Stimulated activated CD8-positive, alpha-beta memory T cell treated with anti-CD3 and anti-CD28 coated beads, Interleukin-4, amount 100 ng/mL, for 4 hours (primary cell): ENCODE measurements at places on chromosomes 7 and 10.

GRCh38 chr7:32147546-32148268 is 77.5 kb upstream of the PDE1C start:
- no peak for DNase-seq

DNA sequence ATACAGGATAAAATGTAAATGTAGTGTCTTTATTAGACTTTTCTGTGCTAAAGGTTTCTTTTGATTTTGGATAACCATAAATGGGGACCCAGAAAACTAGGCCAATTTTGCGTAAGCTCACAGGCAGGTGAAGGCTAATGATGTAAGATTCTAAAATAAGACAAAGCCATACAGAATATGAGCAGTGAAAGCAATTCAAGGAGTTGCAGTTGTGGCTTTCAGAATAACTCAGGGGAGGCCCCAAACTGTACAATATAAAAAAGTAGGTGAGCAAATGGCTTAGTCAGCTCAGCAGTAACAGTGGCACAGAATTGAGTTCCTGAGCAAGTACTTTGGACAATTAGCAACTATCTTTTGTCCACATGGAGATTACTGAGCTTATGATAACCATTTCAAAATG is 81.7 kb upstream of the NRP1 start:
- no peak for DNase-seq

GRCh38 chr10:3418041-3418754 is 245.6 kb upstream of the PITRM1 start:
- no peak for DNase-seq

- DNase-seq = no peak
These were observed 17.9 kb downstream of the ANKRD22 start for GRCh38 chr10:88833723-88834122.

GRCh38 chr7:127890726-127891125 is 140.5 kb downstream of the LRRC4 start:
- DNase-seq = no peak

DNA sequence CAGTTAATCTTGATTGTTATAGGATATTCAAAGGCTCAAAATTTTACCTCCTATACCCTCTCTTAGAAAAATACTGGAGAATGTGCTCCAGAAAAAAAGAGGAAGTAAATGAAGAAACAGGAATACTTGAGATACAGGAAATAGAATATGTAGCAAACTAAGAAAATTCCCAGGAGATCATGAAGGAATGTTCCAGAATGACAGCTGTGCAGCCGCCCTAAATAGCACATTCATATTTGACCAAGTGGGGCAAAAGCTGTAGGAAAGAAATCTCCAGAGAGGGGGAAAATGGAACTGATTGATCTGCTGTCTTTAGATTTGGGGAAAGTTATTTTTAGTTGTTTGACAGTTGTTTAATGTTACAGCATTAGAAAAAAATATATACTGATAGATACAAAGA is 46.2 kb upstream of the ZEB1 start:
- DNase-seq = no peak

DNA sequence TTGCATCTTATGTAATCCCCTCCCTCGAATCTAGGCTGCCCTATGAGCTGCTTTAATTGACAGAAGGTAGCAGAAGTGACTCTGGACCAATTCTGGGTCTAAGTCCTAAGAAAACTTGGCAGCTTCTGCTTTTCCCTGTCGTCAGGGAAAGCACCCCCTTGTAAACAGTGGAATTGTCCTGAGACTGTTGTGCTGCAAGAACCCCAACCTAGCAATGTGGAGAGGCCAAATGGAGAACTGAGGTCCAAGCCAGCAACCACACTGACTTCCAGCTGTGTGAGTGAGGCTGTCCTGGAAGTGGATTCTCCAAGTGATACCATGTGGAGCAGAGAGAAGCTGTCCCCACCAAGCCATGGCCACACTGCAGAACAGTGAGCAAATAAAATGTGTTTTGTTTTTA is 75.5 kb downstream of the ARHGAP22 start:
- DNase-seq = no peak

DNA sequence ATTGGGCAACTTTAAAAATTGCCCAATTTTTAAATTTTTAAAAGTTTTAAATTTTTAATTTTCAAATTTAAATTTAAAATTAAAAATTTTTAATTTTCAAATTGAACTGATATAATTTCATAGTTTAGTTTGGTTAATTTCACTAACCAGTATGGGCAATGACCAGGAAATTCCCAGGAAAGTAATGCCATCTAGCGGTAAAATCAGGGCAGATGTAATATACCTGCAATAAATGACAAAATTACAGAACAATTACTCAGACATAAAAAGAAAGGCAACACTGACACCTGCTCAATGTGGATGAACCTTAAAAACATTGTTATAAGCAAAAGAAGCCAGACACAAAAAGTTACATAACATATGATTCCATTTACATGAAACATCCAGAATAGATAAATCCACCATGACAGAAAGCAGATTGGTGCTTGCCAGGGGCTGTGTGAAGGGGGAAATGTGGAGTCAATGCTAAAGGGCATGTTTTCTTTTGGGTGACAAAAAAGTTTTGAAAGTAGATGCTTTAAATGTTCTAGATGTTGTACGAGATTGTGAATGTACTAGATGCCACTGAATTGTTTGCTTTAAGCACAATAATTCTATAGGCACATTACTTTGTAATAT is 28.6 kb upstream of the SLC16A12 start:
- no peak for DNase-seq

DNA sequence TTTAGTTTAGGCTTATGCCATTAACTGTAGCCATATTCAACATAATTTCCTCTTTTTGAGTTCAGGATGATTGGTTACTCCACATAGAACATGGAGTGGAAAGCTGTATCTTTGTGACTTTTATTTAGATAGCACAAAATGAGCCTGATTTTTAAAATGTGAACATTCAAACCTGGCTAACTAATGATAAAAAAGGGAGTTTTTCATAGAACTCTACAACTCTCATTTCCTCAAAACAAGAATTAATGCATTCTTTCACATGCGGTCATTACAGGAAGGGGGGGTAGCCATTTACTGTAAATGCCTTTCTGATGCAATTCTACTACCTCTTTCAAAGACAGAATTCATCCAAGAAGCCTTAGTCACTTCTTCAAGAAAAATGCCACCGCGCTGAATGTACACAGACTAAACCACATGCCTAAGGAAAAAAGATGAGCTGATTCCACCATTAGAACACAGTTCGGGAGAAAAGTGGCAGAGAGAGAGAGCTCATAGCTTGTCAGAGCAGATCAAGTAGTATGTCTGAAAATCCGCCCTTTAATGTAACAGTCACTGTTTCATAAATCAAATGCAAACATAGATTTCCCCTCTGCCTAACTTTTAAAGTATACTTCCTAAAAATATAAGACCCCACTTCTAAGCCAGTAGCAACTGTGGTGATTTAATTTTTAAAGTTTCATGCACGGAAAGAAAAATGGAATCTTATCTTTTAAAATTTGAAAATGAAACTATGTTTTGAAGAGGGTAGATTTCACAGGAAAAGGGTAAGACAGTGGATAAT is 226.4 kb upstream of the KLF14 start:
- DNase-seq = no peak

DNA sequence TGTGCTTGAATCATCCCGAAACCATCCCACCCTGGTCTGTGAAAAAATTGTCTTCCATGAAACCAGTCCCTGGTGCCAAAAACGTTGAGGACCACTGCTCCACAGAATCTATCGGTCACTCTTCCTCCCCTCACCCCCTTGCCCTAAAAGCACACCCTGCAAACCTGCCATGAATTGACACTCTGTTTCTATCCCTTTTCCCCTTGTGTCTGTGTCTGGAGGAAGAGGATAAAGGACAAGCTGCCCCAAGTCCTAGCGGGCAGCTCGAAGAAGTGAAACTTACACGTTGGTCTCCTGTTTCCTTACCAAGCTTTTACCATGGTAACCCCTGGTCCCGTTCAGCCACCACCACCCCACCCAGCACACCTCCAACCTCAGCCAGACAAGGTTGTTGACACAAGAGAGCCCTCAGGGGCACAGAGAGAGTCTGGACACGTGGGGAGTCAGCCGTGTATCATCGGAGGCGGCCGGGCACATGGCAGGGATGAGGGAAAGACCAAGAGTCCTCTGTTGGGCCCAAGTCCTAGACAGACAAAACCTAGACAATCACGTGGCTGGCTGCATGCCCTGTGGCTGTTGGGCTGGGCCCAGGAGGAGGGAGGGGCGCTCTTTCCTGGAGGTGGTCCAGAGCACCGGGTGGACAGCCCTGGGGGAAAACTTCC is 784 bp upstream of the SERPINE1 start:
- DNase-seq = no peak

- DNase-seq = no peak
These were observed 74.1 kb downstream of the HYCC1 start for GRCh38 chr7:22939842-22940241.

DNA sequence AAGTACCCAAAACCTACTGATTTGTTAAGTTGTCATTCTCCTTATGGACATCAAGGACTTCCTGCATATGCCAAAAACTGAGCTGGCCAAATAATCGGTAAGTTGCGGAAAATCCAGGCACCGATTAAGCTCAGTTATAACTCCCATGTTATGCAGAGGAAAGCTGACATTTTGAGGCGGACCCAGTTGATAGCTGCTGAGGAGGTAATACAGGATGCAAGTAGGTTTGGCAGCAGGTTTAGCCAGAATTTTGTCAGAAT is 725.1 kb upstream of the GALNT17 start:
- no peak for DNase-seq
